Activated T-helper 2 cell treated with anti-CD3 and anti-CD28 coated beads, Interferon-gamma antibody, Interleukin-2, Interleukin-4, amounts not matched to agents 10 μg/mL and 5 μg/mL and 100 μg/mL, durations not matched to agents 14 hours and 24 hours and 36 hours (primary cell): ENCODE measurements at places on chromosomes 12 and 14. TPM values are rescaled to one million over a fixed set of nuclear protein-coding genes. Genes with fewer than 3 reads are reported as not detected.

Gene PDZRN4
- not detected in 2 replicates for total RNA-seq

Gene SERPINA4
- total RNA-seq, result not detected in 2 replicates

Gene AHNAK2
- total RNA-seq, result 0.02 and 0.07 TPM in 2 replicates

Gene KRT74
- not detected in 2 replicates for total RNA-seq

Gene GLT8D2
- total RNA-seq, result 0.11 TPM in 1 of 2 replicates, not detected in the other

- DNase-seq, result no peak
These were observed 12.3 kb downstream of the LRP6 start for GRCh38 chr12:12254553-12254952.

DNA sequence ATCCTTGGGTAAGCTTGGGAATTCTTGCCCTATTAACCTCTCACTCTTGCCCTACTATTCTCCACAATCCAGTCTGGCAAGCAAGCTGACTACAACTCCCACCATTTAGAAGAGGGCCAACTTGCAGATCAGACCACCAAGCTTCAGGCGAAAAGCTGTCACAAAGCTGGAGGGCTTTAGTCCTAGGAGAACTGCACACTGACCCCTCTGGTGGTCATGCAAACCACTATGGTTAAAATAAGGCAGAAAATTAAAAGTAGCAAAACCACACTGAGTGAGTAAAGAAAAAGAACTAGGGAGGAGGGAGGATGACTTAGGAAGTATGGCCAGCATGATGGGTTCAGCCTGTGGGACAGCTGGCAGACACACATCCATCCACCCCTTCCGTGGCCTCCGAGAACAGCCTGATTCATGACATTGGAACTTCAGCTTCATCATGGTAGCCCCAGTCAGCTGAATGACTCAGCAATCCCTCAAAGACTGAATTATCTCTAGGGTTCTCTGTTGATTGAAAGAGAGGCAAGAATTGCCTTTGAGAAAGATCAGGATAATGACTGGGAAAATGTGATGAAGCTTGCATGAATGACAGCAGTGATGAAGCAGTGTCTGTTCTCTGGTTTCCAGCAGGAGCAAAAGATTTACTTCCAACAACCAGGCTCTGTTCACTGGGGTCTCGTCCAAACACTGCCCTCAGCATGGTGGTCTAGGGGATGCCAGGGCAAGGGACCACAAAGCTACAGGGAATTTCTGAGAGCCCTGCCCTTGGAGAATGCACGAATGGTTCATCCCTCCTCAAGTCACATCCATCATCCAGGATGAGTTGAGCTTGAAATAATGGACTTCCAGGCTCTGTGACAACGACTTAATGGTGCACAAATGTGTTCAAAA, 24.4 kb downstream of the PITPNM2 start:
- no peak for DNase-seq

DNA sequence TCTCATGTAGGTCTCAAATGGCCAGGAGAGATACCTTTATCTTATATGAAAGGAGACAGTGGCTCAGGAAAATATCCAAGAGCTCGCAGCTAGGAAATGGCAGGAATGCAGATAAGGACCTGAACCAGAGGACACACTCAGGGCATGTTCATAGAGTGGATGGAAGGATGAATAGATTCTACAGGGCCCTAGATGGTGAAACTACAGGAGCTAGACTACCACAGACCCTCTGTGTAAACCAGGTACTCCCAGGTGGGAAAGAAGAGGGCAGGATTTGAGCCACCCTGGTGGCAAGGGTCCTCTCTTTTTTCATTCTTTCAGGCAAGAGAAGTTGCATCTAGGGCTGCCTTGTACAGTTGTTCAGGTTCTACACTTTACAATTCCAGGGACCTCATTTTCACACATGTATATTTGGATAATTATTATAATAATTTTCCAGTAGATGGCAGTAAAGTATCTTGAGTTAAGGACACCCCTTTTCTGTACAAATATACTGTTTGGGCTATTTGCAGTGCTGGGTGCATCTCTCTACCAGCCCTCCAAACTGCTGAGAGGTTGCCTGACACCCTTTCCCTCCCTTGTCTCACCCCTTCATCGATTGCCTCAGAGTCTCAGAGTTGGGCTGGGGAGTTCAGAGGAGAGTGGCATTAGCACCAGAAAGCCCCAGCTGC, 10.5 kb upstream of the ZDHHC22 start:
- DNase-seq, result no peak

- no peak for DNase-seq
These were observed 139.1 kb downstream of the ERC1 start for GRCh38 chr12:1130164-1130563.

GRCh38 chr14:99321955-99322730, 50.1 kb upstream of the BCL11B start:
- DNase-seq, result no peak
